ENCODE measurements at places on chromosomes 1 and 21.

DNA sequence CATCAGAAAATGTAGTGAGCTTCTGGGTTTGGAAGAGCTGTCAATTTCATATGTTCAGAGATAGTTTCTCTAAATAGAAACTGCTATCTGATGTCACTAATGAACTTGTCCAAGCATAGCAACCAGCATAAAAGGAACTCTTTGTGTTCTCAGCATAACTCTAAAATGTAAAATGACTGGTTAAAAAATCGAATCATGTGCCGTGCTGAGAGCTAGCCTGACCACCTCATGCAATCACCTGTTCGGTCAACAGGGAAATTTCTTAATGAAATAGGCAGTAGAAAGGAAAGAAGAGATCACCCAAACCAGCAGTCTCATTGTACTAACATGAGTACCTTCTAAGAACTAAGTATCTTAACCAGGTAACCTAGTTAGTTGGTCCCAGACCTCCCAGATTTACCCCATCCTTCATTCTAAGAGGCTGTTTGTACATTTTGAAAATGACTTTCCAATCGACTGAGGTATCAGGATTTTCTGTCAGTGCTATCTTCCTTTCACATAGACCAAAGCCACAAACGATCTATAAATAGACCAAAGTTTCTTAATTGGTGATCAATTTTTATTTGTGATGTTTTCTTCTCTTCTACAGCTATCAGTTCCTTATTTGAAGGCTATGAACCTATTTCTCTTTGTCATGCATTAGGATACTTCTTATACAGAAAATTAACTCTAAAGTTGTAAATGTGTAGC is 147.3 kb downstream of the TLR5 start:
- no peak for DNase-seq

DNA sequence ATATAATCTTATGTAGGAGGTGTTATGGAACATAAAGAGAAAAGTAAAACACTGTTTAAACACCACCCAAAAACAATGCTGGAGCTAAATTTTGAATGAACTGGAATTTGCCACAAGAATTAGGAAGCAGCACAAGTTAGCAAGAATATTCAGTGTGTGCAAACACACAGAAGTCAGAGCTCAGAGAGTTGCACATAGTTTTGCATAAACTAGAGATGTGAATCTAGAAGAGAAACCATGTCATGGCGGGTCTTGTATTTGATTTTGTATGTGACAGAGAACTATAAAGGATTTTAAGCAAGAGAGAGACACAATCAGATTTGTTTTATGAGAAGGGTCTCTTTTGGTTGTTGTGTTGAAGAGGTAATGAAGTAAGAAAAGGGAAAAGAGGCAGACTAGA is 38.2 kb downstream of the SELENOF start:
- no peak for DNase-seq

DNA sequence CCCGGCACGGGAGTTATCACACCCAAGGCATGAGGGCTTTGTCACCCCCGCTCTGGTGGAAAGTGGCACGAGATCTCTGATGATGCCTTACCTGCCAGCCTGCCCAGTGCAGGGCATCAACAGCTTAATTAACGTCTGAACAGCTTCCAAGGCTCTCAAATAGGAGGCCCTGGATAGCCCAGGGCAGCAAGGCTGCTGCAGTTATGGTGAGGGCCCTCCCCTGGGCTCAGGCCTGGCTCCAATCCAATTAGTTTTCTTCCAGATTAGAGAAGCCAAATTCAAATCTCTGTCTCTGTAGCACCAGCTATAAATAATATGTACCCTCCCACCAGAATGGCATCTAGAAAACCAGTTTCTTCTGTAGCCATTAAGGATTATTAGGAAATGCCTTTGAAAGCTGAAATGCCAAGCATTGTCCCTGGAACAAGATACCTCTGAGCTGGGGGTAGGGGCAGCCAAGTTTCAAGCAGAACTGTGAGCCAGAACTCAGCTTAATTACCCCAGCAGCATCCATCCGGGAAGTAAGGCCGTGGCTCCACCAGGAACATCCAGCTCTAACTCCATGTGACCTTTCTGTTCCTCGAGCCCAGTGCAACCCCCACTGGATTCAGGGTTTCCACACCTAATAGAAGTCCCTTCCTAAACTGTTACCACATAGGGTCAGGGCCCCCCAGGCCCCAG is 12.5 kb downstream of the QSOX1 start:
- DNase-seq: no peak

DNA sequence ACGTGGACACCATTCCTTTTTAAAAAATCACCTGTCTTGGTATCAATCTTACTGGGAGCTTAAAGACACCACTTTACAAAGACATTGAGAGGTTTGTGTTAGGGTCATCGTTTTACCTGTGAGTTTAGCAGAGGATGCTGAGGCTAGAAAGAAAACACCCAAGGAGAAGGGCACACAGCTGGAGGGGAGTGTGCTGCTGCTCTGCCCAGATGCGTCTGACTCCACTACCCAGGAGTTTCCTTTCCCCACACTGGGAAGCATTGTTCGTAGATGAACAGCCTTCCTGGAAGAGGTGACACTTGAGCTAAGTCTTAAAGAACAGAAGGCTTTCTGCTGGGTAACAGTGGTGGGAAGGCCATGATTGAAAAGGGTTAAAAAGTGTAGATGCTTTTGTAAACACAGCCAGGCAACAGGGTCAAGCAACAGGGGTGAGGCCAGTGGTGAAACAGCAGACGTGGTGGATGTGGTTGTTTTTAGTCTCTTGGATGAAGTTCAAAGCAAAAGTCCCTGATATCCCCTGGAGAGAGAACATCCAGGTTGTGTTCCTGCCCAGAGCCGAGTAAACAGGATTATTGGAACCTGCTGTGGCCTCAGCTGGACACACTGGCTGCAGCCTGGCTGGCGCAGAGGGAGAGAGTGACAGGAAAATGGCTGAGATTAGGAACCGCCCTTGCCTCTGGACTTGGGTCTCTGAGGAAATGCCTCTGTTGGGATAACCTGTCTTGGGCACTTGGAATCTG is 198.6 kb upstream of the JUN start:
- no peak for DNase-seq

DNA sequence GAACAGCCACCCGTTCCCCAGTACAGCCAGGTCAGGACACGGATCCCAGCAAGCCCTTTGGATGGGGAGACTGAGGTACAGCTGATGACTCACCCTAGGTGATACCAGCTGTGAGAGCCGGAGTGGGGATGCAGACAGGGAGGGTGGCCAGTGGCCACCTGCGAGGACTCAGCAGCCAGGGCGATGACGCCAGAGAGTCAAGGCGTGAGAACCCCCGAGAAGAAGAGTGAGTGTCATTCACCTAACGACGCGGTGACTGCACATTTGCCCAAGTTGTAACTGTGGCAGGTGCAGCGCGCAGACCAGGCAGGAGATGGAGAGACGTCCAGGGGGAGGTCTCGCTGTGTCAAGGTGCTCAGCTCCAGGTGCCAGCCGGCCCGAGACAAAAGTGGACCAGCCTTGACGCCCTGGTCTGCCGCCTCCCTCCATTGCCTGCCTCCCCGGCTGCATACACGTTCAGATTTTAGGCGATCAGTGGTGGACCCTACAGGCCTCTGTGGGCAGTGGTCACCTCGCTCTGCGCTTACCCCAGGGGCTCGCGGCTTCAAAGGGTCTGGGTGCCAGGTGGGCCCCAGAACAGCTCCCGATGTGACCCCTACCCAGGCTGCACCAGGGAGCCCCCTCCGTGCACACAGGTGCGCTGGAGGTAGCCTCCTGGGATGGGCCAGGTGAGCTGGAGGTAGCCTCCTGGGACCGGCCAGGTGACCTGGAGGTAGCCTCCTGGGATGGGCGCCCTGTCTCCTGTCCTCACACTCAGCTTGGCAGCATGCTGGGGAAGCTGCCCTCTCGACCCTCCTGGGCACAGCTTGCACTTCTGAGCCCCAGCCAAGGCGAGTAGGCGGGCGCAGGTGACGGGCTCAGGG is 11.9 kb downstream of the LRRC3 start:
- no peak for DNase-seq

GRCh38 chr1:204357551-204358490 is 1.9 kb downstream of the PLEKHA6 start:
- no peak for DNase-seq

DNA sequence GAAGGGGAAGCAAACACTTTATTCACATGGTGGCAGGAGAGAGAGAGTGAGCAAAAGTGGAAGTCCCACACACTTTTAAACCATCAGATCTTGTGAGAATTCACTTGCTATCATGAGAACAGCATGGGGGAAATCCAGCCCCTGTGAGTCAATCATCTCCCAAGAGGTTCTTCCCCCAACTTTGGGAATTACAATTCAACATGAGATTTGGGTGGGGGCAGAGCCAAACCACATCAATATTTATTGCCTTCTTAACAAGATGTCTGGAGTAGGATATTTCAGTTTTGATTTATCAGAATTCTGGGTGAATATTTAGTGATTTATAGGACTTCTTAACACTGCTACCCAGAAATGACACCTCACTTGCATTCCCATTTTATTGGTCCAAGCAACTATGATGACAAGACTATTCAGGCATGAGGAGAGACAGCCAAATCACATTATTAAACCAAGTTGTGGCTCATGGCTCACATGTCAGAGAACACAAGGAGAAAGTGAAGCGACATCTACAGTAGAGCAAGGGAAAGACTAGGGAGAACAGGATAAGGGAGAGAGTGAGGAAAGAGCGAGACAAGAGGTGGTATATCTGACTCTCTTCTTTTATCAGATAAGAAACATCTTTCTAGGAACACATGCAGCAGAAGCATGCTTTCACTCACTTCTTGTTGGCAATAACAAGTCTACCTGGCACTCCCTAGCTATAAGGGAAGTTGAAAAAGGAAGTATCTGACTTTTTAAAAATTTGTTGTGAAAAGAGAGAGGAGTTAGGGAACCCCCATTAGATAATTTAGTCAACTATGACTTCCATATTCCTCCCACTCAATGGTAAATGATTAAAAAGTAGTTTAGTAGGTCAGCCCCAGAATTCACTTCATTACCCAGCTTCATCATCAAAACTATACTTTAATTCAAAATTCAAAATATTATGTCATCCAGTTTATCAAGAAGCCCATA is 36.6 kb upstream of the PTPRC start:
- no peak for DNase-seq

DNA sequence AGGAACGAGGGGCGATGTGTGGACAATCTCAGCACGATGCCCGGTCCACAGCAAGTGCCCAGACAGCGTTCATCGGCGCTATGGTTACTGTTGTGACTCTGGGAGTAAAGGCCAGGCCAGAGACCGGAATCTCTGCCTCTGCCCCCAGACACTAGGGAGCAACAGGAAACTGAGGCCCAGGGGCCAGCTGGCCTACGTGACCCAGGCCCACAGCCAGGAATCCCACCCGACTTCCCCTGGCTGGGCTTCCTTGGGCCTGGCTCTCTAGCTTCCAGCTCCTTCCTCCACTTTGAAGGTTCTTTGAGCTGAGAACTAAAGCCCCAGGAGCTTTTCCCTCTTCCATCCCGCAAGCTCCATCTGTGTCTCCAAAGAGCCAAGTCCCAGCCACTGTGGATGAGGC is 4.6 kb downstream of the LRP8 start:
- DNase-seq: no peak

DNA sequence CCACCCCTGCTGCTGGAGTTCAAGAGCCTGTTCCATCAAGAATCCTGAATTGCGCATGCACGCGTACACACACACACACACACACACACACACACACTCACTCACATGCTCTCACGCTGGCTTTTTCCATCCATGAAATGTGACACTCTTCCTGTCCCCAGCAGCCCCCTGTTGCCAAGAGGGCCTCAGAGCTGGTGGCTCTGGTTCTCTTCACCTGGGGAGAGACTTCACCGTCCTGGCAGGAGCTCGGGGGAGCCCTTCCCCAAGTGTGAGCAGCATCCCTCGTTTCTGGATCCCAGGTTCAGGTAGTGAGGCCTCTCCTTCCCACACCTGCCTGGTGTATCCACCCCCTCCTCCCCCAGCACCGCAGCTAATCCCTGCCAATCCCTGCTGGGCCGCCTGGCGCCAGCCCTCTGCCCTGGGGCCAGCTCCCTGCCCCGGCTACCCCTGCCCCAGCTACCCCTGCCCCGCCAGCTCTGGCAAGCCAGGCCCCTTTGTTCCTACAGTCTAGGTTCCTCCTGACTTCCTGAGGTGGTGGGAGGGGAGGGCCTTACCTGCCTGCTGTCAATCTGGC is 9.9 kb downstream of the PLOD1 start:
- DNase-seq: no peak

- no peak for DNase-seq
Measured at GRCh38 chr1:30186586-30186985, 536.8 kb downstream of the MATN1 start.

DNA sequence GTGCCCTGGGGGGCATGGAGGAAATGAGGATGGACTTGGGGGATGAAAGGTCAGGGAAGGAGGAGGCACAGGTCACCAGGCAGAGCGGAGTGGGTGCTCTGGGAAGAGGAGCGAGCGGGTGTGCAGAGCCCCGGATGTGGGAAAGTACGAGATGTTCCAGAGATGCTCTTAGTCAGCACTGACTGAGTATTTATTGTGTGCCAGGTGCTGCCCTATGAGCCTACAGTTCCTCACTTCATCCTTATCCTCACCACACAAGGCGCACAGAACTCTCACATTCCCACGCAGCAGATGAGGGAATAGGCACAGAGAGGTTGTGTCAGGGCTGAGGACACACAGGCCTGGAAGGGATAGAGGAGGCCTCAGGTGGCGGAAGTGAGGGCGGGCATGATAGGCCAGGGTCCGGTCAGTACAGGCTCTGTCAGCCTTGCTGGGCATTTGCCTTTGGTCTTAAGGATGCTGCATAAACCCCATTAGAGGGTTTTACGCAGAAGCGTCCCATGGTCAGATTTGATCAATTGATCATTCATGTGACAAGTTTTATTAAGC is 77.3 kb downstream of the ARHGEF10L start:
- peak; percentile 60 for DNase-seq

GRCh38 chr1:156310962-156311361 is 11.9 kb upstream of the VHLL start:
- peak; percentile 96 for DNase-seq

DNA sequence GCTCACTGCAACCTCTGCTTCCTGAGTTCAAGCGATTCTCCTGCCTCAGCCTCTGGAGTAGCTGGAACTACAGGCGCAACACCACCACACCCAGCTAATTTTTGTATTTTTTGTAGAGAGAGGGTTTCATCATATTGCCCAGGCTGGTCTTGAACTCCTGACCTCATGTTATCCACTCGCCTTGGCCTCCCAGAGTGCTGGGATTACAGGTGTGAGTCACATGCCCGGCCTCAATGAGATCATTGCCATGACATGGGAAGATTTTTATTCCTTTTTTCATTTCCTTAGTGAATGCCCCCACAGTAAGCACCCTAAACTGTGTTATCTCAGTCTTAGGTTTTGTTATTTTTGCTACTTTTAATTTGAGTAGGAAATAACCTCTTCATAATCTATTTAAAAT is 977.9 kb downstream of the BRINP3 start:
- DNase-seq: peak; percentile 9

GRCh38 chr1:74673351-74674111 is at the start of gene ERICH3:
Gene ERICH3 (minus strand): TSS chr1:74673792. CDS start chr1:74673519, 273 bp downstream.
- DNase-seq: no peak

- peak; percentile 37 for DNase-seq
Measured at GRCh38 chr1:112698366-112699310, 8.3 kb downstream of the RHOC start.

- no peak for DNase-seq
Measured at GRCh38 chr1:913491-914130, 10.1 kb upstream of the SAMD11 start.

DNA sequence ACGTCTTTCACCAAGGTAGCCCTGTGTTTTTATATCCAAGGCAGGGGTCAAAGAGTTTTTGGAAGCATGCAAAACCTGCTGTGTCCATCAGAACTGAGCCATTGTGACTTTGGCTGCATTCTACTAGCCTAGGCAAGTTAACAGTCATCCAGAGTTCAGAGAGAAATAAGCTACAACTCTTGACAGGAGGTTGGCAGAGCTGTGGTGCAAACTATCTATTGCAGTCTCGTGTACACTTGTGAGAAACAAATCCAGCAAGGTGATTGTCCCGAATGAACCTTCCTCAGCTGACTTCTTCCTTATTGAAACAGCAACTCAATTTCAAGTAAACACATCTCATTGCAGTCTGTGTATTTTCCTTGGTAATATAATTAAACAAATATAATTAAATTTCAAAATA is 124.5 kb downstream of the NCAM2 start:
- DNase-seq: no peak

Data from MCF 10A (cell line).